NCI-H524 treated with DMSO at 0.1 percent for 48 hours (cell line): ENCODE measurements at places on chromosomes 12 and 14.

GRCh38 chr12:103503546-103504480, 8.0 kb upstream of the C12orf42 start:
- DNase-seq: no peak

GRCh38 chr12:29880987-29881386, 97.2 kb upstream of the TMTC1 start:
- no peak for DNase-seq

GRCh38 chr12:81520064-81520945, 238.8 kb downstream of the PPFIA2 start:
- DNase-seq: no peak

- no peak for DNase-seq
These were observed 79.8 kb upstream of the CFL2 start for GRCh38 chr14:34794217-34794616.

DNA sequence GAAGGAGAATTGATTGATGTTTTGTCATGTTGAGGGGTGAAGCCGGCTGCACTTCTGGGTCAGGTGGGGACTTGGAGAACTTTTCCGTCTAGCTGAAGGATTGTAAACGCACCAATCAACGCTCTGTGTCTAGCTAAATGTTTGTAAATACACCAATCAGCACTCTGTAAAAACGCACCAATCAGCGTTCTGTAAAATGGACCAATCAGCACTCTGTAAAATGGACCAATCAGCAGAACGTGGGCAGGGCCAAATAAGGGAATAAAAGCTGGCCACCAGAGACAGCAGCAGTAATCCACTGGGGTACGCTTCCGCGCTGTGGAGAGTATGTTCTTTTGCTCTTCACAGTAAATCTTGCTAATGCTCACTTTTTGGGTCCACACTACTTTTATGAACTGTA, 384.1 kb downstream of the FOXG1 start:
- DNase-seq: no peak

GRCh38 chr12:49545815-49546214, 7.0 kb downstream of the KCNH3 start:
- DNase-seq: no peak

GRCh38 chr14:72523424-72524294, 370.2 kb downstream of the DPF3 start:
- DNase-seq: no peak

GRCh38 chr12:93468008-93468371, 676 bp downstream of the MRPL42 start:
- DNase-seq: no peak

- no peak for DNase-seq
These were observed 6.0 kb upstream of the OR6J1 start for GRCh38 chr14:22650046-22650739.

- no peak for DNase-seq
These were observed 1133.4 kb upstream of the SEL1L start for GRCh38 chr14:82667006-82667405.

DNA sequence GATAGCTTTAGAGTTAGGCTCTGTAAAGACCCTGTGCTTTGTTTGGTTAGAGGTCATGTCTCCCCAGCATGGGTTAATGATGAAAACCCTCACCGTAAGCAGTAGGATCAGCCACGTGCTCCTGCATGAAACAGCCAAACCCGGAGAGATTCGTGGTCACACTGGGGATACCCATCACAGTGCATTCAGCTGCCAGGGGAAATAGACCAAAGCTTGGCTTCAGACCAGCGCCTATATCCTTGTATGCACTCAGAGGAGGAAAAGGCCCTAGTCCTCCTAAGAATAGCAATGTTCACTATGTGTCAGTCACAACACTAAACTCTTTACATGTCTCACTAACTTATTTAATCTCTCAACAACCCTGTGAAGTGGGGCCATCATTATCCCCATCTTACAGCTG, 16.3 kb downstream of the SPX start:
- DNase-seq: no peak

GRCh38 chr12:127169321-127170181, 1097.4 kb upstream of the TMEM132C start:
- no peak for DNase-seq

GRCh38 chr12:123134271-123134671, 16.6 kb downstream of the PITPNM2 start:
- no peak for DNase-seq

GRCh38 chr12:108430245-108430644, 84.8 kb upstream of the FICD start:
- DNase-seq: peak; percentile 43

DNA sequence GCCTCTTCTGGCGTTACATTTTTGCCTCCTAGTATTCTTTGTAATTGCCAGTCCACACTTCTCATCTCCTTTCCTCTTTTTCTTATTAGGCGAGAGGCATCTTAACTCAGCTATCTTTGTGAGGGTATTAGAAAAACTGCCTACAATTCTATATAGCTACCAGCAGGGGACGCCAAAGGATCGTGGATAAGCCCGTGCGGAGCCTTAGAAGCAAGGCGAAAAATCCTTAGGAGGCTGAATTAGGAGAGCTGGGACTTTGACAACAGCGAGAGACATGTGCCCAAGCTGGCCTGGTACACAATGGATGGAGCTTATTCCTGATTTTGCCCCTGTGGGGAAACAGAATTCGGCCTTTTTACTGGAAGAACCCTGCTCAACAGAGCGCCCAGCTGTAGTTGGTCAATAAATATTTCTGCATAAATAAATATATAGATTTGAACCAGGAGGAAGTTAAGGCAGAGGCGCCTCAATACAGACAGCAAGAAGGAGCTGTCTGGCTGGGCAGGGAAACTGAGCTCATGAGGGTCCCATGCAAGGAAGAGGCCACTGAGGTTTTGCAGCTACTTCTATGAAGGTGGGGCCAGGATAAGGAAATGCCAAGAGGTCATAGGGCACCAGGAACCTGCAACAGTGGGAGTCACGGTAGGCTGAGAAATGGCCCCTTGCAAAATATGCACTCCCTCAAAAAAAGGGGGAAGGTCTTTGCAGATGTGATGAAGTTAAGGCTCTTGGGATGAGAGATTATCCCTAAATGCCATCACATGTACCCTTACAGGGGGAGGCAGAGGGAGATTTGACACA, 14.6 kb upstream of the RBM19 start:
- peak; percentile 10 for DNase-seq

- DNase-seq: peak; percentile 75
These were observed 74.3 kb downstream of the SUSD6 start for GRCh38 chr14:69685716-69686115.

DNA sequence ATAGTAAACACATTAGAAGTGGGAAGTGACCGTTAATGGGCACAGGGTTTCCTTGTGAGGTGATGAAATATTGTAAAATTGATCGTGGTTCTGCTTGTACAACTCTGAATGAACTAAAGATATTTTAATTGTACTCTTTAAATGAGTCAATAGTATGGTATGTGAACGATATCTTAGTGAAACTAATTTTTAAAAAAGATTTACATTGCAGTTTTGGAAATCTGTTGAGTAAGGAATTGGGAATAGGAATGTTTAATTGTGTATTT, 1.7 kb downstream of the ZNF410 start:
- no peak for DNase-seq

GRCh38 chr12:12992418-12993130, 7.5 kb downstream of the HEBP1 start:
- DNase-seq: no peak
